Midbrain (tissue), 1 donor: ENCODE measurements at places on chromosomes 2 and 18.

DNA sequence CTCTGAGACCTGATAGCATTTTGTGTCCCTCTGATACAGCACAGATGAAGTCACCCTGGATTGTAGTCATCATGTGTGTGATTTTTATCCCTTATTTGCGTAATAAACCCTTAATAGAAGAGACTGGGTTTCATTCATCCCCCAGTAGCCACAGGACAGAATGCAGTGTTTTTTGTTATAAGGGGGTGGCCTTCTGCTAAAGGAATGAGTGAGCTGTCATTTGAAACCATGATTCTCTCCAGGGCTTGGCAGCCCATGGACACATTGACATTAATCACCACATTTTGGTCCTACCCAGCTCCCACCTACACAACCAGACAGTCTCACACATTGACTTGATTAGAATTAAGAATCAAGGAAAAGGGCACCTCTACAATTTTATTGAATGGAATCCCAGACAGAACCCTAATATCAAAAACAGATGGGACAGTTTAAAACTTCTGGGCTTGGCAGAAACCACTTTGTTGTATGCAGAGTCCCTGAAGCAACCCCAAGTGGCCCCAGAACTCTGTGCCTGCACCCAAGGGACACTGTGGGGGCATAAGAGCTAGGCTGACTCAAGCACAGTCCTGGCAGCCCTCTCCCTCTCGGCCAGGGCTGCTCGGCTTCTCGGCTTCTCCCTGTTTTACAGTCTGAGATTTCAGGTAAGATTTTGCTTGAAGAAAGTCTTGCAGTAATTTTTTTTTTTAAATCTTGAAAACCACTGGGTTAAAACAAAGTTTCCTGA lies 254.0 kb upstream of the SLC14A2 start:
- DNase-seq = no peak

DNA sequence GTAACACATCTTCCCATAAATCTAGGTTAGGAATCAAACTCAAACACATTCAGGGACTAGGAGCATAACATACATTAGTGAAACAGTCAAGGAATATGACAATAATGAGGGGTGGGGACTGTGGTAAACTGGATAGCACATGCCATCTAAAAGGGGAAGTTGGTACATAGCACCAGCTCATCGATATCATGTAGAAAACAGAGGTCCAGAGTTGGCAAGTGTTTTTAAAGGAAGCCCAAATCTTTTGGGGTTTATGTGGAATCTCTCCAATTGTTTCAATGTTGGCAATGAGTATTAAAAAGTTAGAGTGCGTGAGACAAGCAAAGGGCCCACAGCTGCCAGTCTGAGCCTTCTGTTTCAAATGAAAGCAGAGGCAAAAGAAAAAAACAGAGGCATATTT lies 24.4 kb downstream of the KLF7 start:
- DNase-seq = no peak

GRCh38 chr2:7755879-7756278 lies 838.7 kb downstream of the RNF144A start:
- DNase-seq = no peak

- DNase-seq = no peak
Observed at GRCh38 chr2:239003624-239004273, 155.9 kb downstream of the TWIST2 start.

DNA sequence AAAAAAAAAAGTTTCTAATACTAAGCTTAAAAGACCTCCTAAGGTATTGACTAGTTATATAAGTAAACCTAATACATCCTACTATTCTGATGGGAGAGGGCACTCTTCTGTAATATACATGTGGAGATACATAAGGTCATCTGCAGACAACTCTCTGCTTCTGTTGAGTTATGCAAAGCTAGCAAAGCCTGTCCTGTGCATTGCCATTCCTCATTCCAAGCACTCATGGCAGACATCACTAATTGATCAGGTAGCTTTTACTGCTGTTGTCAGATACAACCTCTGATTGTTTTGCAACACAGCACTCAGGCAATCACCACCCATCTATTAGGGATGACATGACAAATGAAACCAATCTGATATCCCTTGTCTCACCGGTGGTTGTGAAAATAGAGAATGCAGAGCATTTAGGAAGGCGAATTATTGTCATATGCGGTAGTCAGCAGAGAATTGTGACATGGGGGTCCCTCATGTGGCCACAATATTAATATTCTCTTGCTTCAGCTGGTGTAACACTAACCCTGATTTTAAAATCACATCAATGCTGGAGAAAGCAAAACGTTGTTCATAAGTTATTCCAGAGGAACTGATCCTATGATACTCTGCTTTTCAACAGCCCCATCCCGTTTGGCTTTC lies 416.5 kb upstream of the GYPC start:
- no peak for DNase-seq

- DNase-seq = no peak
Observed at GRCh38 chr2:150484006-150484405, 3.5 kb downstream of the RND3 start.

DNA sequence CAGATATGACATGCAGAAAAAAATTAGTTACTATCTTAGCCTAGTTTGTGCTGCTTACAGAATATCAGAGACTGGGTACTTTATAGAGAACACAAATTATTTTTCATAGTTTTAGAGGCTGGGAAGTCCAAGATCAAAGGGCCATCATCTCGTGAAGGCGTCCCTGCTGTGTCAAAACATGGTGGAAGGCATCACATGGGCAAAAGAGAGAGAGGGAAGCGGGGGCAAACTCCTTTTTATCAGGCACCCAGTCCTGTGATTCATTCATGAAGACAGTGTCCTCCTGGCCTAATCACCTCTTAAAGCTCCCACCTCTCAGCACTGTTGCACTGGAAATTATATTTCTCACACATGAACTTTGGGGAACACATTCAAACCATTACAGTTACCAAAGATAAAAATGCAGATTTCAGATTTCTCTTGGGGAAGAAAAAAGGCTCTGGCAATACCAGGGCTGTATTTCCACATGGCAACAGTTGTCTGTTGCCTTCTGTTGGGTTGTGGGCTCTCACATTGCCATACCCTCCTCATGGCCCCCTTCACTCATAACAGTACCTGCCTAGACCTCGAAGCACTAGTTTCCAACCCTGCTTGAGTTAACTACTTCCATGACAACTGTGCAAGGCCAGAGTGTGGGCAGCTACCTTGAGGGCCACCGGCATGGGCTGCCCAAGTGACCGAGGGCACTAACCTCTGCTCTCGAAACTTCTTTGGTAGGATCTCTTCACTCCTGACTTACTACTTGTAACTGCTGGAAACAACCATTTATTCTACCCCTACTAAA lies 2.7 kb upstream of the ACTR3 start:
- no peak for DNase-seq

GRCh38 chr18:8515142-8515865 lies 93.9 kb upstream of the RAB12 start:
- DNase-seq = no peak

DNA sequence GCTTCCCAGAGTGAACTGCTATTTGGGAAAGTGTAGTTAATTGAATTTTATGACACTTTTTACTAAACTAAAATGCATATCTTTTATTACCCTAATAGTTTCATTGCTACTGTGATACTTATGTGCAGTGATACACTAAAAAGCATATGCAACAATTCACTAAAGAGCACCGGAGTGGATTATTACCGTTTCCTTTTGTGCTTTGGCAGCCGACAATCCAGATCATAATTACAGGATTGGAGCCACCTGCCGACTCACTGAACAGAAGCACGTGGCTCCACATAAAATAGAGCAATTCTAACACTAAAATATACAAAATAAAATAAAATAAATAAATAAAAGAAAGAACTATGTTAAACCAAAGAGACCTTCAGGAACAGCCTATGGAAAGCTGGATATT lies 583.4 kb downstream of the NRXN1 start:
- DNase-seq = no peak

GRCh38 chr2:118937817-118938216 lies 4.2 kb upstream of the MARCO start:
- no peak for DNase-seq

- DNase-seq = no peak
Observed at GRCh38 chr2:70003093-70003830, 41.8 kb upstream of the ASPRV1 start.

DNA sequence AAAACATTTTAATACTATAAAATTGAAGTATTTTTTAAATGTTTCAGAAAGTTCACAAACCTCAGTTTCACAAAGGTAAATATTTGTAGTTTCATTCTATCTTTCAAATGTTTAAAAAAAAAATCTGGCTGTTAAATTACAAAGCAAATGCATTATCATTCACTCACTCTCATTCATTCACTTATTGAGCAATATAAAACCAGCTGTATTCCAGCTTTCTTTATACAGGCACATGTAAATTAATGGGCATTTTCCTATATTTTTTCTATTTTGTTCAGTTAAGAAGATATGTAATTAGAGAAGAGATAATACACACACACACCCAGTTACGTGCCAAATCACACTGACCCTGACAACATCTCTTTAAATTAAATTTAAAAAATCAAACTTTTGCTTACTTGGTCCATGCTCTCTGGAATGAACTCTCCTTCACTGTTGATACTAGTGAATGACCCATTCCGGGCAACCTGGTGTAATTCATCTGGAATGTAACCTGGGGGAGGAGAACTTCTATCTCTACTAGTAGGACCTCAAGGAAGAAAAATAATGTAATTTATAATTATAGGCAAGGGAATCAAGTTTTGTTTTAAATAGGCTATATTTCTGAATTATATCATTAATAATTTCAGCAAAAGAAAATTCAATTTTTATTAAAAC lies 32.5 kb upstream of the ERCC3 start:
- no peak for DNase-seq

DNA sequence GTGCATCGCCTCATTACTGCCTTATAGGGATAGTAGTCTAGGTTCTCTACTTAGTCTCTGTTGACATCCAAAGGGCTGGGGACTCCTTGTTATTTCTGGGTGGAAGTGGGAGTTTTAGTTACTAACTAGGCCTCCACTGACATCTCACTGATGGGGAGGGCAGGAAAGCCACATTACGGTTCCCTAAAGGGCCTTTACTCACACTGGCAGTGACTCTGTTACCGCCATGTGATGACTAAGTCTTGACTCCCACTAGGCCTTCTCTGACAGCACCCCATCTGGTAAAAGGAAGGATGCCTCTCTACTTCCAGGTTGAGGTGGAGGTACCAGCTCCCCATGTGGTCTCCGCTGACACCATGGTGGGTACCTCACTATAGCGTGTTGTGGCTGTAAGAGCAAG lies 14.0 kb upstream of the BCL2L11 start:
- no peak for DNase-seq

GRCh38 chr2:196130039-196130825 lies 41.1 kb downstream of the STK17B start:
- no peak for DNase-seq

DNA sequence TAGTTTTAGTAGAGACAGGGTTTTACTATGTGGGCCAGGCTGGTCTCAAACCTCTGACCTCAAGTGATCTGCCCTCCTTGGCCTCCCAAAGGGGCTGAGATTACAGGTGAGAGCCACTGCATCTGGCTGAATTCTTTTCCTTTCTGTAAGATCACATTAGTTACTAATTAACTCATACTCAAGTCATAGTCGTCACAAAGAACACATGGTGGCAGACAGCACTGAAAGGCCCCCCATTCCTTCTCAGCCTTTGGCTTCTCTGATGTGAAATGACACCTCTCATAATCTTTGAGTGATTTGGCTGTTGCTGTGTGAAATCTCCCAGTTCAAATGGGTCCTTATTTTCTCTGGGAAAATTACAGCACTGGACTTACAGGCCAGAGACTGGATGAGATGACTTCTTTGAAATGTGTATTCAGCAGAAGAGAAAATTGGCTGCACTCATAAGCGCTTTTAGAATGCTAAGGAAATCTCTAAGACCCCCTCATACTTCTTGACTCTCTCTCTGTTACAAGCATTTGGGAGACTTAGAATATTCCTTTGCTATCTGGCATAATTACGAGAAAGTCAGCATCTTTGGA lies 764.8 kb downstream of the RNF144A start:
- no peak for DNase-seq

DNA sequence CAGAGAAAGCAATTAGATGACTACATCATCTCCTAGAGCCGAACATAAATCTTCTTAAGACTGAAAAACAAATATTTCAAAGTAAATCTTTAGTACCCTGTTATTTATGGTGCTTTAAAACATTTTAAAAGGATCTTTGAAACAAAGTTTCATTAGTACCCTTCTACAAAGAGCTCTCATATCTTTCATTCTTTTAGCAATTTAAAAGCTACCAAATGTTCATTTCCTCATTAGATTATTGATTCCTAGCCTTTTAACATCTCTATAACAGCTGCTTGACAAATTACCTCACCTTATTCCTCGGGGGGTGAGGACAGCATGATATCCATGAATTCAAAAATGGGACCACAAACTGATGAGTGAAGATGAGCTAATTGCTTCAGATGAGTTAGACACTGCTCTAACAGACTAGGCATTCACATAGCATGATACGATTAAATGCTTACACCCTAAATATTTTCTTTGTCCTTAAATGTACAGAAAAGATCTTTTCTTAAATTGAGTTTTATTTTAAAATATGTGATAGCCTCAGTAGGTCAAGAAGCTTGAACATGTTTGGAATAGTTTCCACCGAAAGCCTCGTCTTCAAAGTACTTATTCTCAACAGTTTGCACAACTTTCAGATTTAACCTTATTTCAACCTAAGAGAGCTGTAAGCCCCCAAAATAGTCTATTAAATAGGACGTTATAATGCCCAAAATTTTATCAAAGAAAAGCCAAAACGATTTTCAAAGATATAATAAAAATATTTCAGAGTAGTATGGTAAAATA lies 2.1 kb downstream of the ATAD2B start:
- DNase-seq = no peak

DNA sequence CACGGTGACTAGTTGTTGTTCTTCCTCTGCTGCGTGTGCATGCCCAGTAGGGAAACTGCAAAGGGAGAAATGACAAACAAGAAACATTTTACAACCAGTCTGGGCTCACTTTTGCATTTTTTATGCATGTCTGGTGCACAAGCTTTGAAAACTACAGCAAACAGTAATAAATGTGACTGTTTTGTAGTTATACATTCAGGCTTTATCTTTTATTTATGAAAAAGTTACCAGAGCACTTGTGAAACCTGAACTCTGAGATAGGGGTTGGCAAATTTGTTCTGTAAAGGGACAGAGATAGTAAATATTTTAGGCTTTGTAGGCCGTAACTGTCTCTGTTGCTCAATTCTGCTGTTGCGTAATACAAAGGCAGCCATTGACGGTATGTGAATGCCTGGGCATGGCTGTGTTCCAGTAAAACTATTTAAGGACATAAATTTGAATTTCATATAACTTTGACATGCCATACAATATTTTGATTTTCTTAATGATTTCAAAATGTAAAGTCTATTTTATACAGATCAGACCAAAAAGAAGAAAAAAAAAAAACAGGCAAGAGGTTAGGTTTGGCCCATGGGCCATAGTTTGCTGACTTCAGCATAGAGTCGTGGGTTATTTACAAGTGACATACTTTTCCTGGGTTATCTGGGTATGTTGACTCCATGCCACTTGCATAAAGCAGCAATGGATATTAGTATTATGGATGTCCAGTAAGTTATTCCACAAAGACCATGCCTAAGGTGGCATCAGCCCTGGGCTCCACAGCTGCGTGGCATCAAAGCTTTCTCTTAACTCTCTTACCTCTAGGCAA lies 53.6 kb upstream of the EML6 start:
- DNase-seq = peak; percentile 51
